Fibroblast of skin of right biceps (primary cell): ENCODE measurements at places on chromosomes 6 and 20.

GRCh38 chr6:107870381-107870780 lies 46.3 kb upstream of the SCML4 start:
- peak; percentile 16 for DNase-seq

GRCh38 chr6:4961322-4962168 lies 42.3 kb downstream of the RPP40 start:
- DNase-seq: no peak

DNA sequence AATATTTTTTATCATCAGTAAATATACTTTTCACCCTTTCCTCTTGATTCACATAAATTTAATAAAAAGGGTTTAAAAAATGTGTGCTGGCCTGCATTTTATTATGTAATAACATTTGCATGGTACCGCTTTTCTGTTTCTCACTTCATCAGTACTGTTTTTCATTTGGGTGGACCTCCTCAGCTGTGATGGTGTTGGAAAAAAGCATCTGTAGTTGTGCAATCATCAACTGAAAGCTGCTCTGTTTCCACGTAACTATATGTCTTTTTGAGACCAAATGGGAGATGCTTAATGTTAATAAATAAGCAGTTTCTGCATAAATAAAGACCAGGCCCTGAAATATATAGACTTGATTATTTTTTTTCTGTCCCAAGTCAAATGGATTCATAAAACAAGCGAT lies 31.6 kb upstream of the CENPW start:
- no peak for DNase-seq

GRCh38 chr20:24589815-24590177 lies 120.4 kb downstream of the SYNDIG1 start:
- DNase-seq: no peak

DNA sequence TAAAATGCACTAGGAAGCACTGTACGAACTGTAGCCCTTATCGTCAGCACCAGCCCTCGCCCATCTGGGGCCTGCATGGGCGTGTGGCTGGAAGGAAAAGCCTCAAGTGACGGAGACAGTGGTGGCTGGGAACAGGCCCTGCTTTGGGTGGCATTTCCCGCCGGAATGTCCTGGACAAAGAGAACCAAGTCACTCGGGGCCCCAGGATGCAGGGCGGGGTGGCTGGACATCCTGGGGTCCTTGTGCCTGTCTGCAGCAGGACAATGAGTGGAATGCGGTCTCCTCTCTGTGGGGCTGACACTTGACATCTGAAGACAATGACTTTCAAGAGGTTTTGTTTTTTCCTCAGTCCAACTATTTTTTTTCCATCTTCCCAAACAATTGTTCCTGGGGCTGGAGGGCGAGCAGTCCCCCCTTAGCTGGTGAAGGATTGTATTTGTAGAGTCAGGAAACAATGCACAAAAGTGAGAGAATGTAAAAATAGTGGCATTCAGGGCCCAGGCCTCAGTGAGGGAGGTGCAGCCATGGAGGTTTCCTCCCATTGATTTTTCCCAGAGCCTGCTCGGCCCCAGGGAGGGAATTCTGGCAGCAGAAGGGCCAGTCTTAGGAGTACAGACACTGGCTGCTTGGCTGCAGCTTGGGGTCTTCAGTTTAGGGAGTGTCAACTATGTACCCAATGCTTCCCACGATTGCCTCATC lies 64.4 kb downstream of the PREX1 start:
- DNase-seq: no peak

- no peak for DNase-seq
These were observed 57.1 kb downstream of the HLA-A start for GRCh38 chr6:29999416-29999815.

GRCh38 chr6:42915732-42916131 lies at the start of gene PTCRA:
TSS of gene PTCRA (plus strand) at chr6:42916053. CDS start at chr6:42916070, 17 bp downstream.
- DNase-seq: no peak

- DNase-seq: peak; percentile 12
These were observed 96.4 kb upstream of the DUSP22 start for GRCh38 chr6:195861-196360.

DNA sequence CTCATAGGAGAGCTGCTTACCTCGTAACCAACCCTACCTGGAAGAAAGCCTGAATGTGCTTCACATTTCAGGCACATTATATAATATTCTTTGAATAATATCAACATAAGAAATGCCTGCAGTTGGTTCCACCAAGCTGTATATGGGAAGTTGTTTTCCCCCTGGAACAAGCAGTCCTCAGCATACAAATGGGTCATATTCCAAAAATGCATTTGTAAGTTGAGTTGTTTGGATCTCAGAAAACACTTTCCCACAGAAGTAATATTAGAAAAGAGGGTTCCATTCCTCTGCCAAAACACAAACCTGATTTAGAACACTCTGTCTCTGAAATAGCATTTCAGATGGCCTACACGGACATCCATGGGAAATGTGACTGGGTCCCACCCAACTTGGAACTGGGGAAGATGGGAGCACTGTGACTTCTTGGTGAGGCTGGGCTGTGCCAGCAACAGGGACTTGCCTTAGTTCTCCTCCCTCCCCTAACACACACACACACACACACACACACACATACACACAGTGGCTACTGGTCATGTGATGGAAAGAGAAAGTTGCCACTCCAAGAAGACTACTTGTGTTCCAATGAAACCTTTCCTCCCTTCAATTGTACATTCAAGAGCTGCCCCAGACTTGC lies 11.4 kb upstream of the RCAN2 start:
- DNase-seq: no peak

DNA sequence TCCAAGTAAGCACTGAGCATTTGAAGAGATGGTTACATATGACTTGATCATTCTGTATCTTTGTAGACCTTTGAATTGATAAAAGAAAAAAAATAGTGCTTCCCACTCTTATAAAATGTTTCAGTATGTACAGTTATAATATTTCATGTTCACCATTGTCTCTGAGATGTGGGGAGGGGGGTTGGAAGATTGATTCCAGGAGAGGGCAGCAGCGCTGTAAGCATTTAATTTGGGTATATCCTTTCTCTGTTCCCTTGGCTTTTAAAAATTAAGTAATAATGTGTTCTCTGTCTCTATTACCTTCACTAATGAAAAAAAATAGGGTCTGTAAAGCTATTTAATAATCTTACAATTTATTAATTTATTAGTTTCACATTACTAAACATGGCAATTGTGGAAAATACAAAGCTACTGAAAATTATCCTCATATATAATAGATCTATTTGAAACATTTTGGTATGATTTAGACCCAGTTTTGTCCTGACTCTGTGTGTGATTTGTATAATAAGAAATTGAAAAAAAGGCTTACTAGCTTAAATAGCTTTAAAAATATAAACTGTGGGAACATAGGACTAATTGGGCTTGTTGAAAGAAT lies 341.2 kb downstream of the CDKAL1 start:
- peak; percentile 35 for DNase-seq

DNA sequence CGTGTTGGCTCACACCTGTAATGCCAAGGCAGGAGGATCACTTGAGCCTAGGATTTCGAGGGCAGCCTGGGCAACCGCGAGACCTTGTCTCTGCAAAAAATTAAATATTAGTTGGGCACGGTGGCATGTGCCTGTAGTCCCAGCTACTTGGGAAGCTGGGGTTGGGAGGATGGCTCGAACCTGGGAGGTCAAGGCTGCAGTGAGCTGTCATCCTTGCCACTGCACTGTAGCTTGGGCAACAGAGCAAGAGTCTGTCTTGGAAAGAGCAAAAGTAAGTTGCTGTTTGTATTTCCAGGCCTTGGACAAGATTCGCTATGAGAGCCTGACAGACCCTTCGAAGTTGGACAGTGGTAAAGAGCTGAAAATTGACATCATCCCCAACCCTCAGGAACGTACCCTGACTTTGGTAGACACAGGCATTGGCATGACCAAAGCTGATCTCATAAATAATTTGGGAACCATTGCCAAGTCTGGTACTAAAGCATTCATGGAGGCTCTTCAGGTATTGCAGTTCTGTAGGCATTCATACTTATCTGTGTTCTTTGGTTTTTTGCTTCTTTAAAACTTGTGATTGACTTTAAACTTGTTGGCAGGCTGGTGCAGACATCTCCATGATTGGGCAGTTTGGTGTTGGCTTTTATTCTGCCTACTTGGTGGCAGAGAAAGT lies 2.3 kb downstream of the HSP90AB1 start:
- no peak for DNase-seq

GRCh38 chr6:50257322-50257721 lies 207.6 kb upstream of the DEFB112 start:
- DNase-seq: no peak

DNA sequence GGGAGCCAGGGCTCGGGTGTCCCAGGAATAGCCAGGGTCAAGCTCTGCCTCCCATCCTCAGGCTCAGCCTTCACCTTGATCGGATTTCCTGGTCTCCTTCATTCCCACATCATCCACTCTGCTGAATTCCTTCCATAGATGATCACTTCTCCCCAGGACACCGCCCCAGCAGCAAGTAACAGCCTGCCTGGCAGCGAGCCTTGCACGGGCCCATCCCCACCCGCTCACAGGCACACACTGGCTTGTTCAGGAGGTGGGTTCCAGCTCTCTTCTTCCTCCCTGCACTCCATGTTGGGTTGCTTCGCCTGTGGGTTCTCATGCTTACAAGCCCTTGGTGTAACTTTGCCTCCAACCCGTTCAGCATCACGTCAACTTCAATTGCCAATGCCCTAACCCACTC lies 113.0 kb upstream of the IYD start:
- peak; percentile 33 for DNase-seq

GRCh38 chr6:152201120-152201519 lies 393.6 kb downstream of the ESR1 start:
- no peak for DNase-seq

DNA sequence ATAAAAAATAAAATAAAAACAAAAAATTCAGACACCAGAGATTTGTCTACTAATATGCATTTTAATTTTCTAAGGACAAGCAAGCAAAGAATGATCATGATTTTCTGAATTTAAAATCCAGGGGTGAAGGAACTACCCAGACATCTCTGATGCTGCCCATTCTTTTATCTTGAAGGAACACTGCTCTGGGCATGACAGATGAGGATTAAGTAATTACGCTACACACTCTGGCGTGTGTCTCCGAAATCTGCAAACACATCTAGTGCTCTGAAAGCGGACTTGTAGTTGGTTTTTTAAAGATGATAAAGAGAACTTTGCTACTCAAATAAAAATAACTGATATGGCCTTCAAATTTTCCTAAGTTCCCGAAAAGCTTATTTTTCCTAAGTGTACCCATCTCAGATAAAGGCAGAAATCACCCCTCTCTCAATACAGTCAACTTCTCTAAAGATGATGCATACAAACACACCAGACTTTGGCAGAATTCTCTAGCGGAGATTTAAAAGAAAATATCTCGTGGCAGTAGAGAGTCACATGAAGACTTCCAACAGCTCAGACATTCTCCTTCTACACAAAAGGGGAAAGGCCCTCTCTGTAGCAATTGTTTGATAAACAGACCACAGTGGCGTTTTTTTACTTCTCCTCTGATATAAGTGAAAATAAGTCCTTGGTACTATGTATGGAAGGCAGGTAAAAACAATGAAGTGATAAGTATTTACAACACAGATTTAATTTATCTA lies 133.8 kb downstream of the BACH2 start:
- DNase-seq: no peak

GRCh38 chr20:49608752-49609670 lies 41.1 kb upstream of the PTGIS start:
- peak; percentile 27 for DNase-seq

DNA sequence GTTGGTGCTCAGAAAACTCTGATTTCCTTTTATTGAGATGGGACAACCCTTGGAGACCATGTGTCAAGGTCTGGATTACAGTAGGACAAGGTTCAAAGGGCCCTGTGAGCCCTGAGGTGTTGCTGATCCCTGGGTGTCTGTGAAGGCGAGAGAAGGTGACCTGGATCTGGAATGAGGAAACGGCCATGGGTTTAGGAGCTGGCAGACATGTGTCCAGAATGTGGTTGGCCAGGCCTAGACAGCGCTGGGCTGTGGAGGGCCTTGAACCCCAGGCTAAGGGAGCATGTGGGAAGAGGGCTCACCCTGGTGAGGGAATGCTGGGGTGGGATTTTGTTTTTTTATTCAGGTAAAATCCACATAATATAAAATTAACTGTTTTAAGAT lies 24.9 kb downstream of the PCMTD2 start:
- no peak for DNase-seq

- DNase-seq: peak; percentile 76
These were observed 34.9 kb upstream of the MTHFD1L start for GRCh38 chr6:150830439-150831165.

DNA sequence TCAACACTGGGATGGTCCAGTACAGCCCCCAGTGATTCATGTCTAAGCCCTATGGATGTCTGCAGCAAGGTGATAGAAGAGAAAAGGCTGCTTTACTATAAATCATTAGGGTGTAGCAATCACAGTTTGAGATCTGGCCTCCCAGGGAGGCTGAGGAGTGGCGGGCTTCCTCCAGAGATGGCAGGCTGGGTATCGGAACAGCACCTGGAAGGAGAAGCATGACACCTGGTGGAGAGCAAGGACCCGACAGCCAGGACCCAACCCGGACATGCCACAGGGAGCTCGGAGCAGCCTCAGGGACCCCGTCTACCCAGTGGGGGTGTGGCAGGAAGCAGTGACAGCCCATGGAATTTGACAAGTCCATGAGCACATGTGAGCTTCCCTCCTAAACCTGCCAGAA lies 114.8 kb upstream of the CD93 start:
- peak; percentile 48 for DNase-seq

GRCh38 chr6:83804886-83805285 lies 48.3 kb upstream of the RIPPLY2 start:
- no peak for DNase-seq

DNA sequence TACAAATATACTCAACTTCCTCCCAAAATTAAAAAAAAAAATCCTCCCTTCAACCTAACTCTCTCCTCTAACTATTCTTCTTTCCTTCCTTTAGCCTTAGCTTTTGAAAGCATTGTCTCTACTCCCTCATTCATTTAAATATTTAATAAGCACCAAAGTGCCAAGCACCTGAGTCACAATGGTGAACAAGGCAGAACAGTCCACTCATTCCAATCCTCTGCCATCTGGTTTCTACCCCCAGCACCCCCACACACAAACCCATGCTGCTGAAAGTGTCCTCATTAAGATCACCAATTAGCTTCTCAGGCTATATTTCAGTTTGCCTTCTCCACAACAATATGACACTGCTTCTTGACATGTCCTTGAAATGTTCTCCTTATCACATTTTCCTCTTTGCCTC lies 76.3 kb downstream of the DTNBP1 start:
- DNase-seq: peak; percentile 28
